ENCODE measurements at places on chromosomes 11 and 22.
A peak's percentile ranks its signal among the peaks of the same experiment; 100 is the strongest.

DNA sequence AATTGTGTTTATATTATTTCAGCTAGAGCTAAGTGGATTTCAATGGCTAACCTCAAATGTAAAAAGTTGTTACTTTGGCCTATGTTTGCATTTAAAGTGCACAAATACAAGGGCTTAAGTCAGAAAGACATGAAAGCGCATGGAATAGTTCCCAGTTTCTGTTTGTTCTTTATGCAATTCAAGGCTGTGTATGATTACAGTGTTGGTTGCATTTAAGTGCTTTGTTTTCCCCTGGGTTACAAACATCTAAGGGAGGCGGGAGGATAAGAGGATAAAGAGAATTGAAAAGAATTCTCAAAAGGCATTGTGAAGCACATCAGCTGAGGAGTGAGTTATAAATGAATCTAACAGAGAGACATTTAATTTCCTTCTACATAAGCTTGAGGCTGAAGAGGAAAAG lies 453.4 kb downstream of the NTM start:
- no peak for DNase-seq

DNA sequence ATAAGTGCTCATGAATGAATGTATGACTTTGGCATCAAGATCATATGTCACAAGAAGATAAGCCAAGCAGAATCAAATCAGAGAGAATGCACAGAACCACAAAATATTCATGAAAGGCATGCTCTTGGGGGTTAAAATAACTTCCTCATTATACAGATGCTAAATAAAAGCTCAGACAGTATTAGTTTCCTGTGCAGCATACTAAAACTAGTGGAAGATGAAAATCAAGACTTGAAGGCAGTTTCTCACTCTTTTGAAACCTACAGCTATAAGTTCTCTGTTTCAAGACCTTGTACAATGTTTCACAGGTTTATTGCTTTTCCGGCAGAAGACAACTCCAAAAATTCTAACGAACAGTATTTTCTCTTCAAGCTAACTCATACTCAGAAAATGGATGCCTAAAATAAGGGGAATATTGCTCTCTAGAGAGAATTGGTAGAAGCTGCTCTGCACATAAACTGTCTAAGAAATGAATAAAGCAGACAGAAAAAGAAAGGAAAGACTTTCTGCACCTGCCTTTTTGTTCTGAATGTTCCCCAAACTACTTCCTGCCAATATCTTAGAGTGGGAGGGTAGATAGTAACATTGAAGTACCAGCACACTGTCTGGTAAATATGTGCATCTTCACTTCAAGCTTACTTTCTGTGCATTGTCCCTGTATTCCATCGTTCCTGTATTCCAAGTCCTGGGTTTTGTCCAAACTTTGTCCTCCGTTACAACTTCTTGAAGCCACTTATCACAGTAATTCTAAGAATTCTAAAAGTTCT lies 639.4 kb upstream of the FAT3 start:
- DNase-seq: no peak

- DNase-seq: no peak
Observed at GRCh38 chr11:36164506-36165250, 124.5 kb downstream of the COMMD9 start.

DNA sequence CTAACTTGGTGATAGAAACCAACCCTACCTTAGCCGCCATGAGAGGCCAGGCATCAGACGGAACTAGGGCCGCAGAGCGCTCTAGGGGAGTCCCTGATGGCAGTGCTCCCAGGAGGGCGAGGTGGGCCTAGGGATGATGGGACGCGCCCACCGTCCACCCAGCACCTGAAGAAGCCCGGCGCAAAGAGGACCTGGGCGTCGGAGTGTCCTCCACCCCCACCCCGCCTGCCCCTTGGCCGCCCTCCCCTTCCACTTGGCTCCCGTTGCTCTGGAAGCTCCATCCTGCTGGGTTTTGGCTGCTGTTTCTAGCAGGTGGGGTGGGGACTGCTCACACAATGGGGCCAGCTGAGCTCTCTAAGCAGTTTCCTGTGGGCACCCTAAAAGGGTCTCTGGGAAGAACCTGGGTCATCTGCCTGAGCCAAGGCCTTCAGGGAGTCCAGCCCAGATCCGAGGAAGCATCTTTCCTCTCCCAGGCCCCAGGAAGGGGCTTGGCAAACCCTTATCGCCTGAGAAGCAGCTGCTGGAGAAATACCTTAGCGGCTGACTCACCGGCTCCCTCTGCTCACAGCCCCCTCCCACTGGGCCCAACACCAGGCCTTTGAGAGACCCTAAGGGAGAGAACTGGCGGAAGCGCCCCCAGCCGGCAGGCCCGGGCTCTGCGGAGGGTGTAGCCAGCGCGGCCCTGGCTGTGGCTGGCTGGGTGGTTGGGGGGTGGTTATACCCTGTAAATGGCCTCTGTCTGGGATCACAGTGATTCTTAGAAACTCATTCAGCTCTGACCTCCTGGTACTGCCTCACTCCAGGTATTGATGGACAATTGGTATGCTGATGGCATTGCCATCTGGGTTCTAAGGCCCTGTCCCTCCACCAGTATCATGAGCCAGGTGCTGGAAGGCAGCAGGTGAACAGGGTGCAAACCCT lies 19.3 kb downstream of the CREB3L1 start:
- no peak for DNase-seq

GRCh38 chr11:57491371-57492061 lies 24.0 kb downstream of the SLC43A1 start:
- peak; percentile 59 for DNase-seq

- DNase-seq: no peak
Observed at GRCh38 chr11:16993495-16993894, 20.7 kb downstream of the PLEKHA7 start.

DNA sequence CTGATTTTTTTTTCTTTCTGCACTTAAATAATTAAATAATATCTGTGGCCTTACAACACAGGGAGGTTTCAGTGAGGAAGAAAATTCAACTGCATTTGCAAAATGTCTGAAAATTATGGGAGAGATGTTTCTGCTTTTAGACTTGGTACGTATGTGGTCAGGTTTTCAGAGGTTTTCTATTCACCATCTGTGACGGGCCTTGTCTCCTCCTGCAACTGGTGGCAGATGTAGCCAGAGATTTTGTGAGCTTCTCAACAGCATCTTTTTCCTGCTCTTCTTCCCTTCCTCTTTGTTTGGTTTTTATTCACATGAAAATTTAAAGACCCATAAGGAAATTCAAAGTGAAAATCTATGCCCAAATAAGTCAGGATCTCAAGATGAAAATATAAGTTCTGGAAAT lies 38.3 kb downstream of the ZBTB16 start:
- no peak for DNase-seq

GRCh38 chr11:13105237-13105844 lies 96.2 kb downstream of the RASSF10 start:
- DNase-seq: no peak

GRCh38 chr11:6387811-6388599 lies 2.3 kb upstream of the SMPD1 start:
- DNase-seq: no peak

DNA sequence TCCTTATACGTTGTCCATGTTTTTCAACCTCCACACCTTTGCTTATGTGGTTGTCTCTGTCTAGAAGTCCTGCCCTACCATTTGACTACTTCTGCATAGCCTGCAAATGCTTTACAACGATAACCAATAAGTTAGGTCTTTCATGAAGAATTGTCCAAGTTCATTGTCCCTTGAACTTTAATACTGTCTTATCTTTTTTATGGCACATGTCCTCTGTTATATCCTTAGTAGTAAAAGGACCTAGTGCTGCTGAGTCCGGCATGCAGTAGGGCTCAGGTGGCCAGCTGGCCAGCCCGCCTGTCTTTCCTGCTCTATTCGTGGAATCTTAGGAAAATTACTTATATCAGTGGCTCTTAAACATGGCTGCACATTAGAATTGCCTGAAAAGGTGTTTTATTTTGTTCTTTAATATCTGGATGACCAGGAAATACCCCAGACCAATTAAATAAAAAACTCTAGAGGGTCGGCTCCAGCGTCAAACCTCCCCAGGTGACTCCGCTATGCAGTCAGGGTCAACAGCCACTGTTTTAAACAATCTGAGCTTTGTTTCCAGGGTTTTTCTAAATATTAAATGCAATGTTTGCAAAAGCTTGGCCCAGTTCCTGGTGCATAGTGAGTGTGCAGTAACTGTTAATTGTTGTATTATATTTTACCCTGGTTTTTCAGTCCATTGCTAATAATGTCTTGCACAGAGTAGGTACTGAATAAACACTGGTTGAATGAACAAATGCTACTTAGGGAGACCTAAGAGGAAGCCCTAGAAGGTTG lies 64.6 kb upstream of the SESN3 start:
- peak; percentile 8 for DNase-seq
